Activated B cell treated with CpG ODN at 0.5 μM for 24 hours (primary cell): ENCODE measurements at places on chromosomes 6 and 20. TPM values are rescaled to one million over a fixed set of nuclear protein-coding genes. Genes with fewer than 3 reads are reported as not detected.
A peak's percentile ranks its signal among the peaks of the same experiment; 100 is the strongest.

Gene PNPLA1
- total RNA-seq: not detected in 2 replicates

Gene SEC63
- total RNA-seq: 64.4 and 68.3 TPM in 2 replicates

Gene CALHM4
- total RNA-seq: not detected in 2 replicates

DNA sequence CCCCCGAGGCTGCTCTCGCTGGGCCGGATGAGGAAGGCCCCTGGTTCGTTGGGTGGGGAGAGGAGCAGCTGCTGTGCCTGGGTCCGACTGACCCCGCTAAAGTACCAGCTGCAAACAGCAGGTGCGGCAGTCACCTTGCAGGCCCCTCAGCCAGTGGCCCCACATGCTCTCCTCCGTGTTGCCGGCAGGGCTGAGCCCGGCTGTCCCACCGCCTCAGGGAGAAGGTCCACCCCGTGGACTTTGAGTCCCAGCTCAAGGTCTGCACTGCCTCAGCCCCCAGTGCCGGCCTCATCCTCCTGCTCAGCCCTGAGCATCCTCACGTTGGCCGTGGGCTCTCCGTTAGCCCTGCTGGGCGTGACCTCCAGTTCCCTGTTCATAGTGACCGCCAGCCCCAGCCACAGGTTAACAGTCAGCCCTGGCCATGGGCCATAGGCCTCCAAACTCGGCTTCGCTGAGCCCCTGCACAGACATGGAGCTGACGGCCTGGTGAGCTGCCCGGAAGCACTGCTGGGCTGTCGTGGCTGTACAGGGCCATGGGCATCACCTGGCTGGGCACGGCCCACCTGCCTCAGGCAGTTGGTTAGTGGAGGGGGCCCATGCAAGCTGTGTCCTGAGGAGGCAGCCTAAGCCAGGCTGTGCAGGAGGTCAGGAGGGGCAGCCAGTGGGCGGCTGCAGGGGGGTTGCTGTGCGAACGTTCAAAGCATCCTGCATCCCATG is 3.1 kb downstream of the SRMS start:
- no peak for DNase-seq
- H3K4me1 ChIP-seq: peaks cover 53% of the 10 kb centered on the region
- no peaks in the 10 kb centered on the region for H3K36me3 ChIP-seq
- H3K27me3 ChIP-seq: no peaks in the 10 kb centered on the region
- no peak overlapping the region for H3K27ac ChIP-seq

DNA sequence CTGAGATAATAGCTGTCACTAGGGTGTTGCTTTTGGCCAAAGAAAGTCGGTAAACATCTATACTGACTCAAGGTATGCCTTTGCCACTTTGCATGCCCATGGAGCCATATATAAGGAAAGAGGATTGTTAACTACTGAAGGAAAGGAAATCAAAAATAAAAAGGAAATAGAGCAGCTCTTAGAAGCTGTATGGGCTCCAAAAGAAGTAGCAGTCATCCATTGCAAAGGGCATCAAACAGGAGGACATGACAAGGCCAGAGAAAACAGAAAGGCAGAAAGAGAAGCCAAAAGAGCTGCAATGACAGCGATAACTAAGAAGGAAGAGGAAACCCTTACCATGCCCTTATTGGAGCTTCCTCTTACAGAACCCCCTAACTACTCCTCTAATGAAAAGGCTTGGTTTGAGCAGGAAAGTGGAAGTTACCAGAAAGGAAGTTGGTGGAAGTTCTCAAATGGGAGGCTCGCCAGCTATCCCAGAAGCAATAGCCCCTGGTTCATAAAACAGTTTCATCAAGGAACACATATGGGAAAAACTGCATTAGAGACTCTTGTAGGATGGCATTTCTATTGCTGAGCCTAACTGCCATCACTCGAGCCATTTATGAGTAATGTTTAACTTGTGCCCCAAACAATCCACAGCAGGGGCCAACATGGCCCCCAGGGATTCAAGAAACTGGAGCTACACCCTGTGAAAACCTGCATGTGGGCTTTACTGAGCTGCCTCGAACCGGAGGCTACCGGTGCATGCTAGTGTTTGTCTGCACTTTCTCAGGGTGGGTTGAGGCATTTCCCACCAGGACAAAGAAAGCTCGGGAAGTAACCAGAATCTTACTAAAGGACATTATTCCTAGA is 7.0 kb downstream of the IL22RA2 start:
- H3K27ac ChIP-seq: peak overlapping the region; percentile 92
- peaks cover 75% of the 10 kb centered on the region for H3K4me1 ChIP-seq
- H3K4me3 ChIP-seq: peak overlapping the region; percentile 45
- DNase-seq: no peak
